ENCODE measurements at places on chromosomes 12 and 14.

- DNase-seq: no peak
Measured at GRCh38 chr12:67884596-67884995, 104.7 kb upstream of the IFNG-AS1 start.

- DNase-seq: peak; percentile 11
Measured at GRCh38 chr12:96063046-96063445, 27.7 kb upstream of the LTA4H start.

DNA sequence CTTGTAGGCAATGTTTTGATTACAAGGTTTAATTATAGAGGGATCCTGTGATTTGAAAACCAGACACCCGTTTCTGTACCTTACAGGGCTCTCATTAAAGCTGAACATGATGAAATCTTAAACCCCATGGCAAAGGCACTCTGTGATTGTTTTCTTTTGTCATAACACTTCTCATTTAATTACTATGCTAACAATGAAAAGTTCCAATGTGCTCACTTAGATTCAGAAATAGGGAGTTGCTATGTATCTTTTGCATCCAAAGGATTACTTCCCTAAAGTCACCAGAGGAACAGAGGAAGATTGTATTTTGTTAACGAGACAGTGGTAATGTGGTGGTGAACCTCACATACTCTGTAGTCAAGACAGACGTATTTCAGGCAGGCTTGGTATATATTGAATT, 81.5 kb upstream of the MYF6 start:
- DNase-seq: no peak

- DNase-seq: no peak
Measured at GRCh38 chr12:75212072-75212471, 2.4 kb upstream of the KCNC2 start.

- DNase-seq: no peak
Measured at GRCh38 chr12:116610971-116611541, 51.9 kb downstream of the MAP1LC3B2 start.

DNA sequence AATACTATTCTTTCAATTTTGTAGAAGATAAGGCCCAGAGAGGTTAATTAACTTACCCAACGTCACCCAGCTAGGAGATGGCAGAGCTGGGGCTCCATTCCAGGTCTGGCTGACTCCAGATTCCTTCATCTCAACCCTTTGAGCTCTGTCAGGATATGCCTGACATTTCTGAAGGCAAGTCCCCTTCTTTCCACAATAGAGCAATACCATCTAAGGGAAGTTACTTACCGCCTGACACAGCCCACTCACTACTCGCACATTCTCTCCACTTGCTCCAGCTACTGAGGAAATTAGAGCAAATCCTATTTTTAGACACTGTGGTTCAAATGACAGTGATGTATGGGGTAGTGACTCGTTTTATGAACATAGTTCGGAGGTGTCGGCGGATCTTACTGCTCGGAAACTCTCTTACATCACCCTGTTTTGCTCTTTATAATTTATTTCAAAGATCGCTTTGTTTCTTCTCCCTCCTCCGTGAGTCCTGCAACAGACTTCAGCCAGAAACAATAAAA, 2.0 kb upstream of the WSCD2 start:
- DNase-seq: no peak

Data from RCC 7860 (cell line).